ENCODE measurements at places on chromosomes 3 and 15. TPM values are rescaled to one million over a fixed set of nuclear protein-coding genes. Genes with fewer than 3 reads are reported as not detected.

DNA sequence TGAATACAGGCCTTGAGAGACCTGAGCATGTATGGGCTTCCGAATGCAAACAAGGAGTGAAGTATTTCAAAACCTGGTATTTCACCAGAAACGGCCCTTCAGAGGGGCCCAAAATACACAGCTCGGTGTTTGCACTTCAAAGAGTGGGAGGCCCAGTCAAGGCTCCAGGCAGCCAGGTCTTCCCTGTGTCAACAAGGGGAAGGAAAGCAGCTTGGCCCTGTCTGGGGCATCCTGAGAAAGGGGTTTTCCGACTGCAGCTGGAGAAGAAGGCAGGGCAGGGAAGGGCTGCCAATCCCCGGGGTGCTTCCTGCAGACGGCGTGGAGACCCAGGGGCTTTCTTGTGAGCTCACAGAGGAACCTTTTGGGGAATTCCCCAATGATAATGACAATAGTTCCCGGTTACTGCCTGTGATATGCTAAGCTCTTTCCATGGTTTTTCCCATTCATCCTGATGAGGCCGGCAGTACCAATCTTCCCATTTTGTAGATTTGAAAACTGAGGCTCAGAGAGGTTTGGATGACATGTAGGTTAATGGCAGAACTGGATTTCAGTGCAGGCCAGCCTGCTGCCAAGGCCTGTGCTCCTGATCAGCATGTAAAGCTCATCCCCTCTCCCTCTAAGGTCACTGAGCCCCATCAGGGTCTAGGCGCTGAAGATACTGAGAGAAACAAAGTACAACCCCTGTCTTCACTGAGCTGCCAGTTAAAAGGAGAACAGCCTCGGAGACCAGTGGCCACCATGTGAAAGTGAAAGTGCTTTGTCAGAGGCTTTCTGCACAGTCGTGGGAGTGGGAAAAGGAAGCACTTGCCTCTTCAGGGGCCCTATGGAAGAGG is 43.0 kb upstream of the TLE3 start:
- no peak for DNase-seq

- DNase-seq, result no peak
These were observed 325.2 kb downstream of the MFSD1 start for GRCh38 chr3:159127021-159127392.

GRCh38 chr15:80841541-80841940 is 62.4 kb downstream of the CEMIP start:
- no peak for DNase-seq

DNA sequence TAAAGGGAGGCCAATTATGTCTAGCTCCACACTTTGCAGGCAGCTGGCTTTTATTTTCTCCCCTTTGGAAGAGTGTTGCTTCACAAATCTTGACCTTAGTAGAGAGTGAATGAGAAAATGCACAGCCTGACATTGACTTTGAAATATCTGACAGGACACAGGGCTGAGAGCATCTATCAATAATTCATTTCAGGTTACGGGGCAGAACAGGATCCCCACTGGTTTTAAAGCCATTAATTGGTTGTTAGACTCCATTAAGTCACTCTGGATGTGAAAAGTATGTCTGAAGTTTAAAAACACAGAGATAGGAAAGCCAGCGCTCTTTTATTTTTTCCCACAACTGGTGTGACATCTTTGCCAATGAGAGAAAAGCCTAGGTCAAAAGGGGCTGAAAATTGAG is 251.9 kb upstream of the TMC3 start:
- DNase-seq, result no peak

GRCh38 chr3:2261747-2262146 is 163.1 kb downstream of the CNTN4 start:
- no peak for DNase-seq

GRCh38 chr15:48478581-48478980 is 147.4 kb downstream of the DUT start:
- no peak for DNase-seq

GRCh38 chr15:67803299-67803698 is 22.0 kb upstream of the SKOR1 start:
- no peak for DNase-seq

DNA sequence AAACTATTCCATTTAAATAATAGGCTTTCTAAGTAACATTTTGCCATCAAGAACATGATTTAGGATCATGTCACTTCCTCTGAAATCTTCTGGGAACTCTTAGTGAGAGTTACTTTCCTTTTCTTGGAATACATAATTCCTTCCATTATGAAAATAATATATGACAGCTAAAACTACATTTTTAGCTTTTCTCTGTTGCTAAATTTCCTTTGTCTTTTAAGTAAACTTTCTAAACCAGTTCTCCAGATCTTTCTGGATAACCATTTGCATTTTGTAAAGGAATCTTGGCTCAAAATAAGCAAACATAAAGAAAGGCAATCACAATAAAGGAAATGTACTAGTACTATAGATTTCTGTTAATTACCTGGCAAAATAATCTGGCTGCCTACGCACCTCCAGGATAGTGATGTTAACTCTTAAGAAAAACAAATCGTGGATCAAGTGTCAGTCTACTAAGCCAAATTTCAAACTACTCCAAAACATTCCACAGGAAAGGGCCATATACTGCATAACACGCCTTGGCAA is 165.7 kb downstream of the ZNF385D start:
- no peak for DNase-seq

GRCh38 chr3:45185052-45185451 is 38.9 kb upstream of the CDCP1 start:
- DNase-seq, result no peak

- no peak for DNase-seq
These were observed 8.6 kb downstream of the MAP3K13 start for GRCh38 chr3:185371306-185372074.

DNA sequence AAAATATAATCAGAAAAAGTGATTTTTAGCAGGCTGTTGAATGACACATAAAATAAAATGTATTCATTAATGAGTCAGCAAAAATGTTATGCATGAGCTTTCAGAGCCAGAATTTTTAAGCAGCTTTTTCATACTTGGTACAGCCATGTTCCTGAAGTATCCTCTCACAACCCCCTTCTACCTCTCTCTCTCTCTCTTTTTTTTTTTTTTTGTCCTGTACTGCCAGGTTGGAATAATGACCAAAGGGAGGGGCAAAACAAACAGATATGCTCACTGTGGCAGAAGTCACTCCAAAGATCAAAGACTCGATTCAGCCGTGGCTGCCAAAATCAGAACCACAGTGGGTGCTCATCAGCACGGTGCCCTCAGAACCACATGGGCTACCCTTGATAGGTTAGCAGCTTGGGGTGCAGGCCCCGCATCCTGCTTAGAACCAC is 383.0 kb downstream of the ZBTB20 start:
- no peak for DNase-seq

- DNase-seq, result no peak
These were observed 74.9 kb upstream of the ZBED2 start for GRCh38 chr3:111669926-111670630.

- no peak for DNase-seq
These were observed 5.8 kb downstream of the MYO9A start for GRCh38 chr15:72112116-72112515.

DNA sequence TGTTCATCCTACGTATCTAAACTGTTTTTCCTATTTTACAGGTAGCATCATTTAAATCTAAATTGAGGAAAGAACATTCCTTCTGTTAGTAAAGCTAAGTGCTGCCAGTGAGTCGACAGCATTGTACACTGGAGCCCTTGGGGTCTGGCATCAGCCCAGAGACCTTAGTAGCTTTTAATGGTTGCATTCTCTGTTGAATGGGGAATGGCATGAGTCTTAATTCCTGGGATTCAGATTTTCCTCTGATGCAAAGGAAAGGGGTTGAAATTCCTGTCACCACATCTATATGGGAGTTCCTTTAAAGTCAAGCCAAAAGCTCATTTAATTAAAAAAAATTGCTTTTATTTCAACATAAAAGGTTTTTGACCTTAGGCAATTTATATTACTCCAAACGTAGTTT is 148.4 kb upstream of the GBE1 start:
- no peak for DNase-seq

The INKA1 gene
- 7.3 TPM for total RNA-seq

The GOLGA8G gene
- total RNA-seq, result not detected

The KCNAB1 gene
- total RNA-seq, result 8.5 TPM

The GOLGA8T gene
- not detected for total RNA-seq

The CADPS gene
- total RNA-seq, result 16.7 TPM
